ENCODE measurements at places on chromosomes 13 and 19. TPM values are rescaled to one million over a fixed set of nuclear protein-coding genes. Genes with fewer than 3 reads are reported as not detected.

DNA sequence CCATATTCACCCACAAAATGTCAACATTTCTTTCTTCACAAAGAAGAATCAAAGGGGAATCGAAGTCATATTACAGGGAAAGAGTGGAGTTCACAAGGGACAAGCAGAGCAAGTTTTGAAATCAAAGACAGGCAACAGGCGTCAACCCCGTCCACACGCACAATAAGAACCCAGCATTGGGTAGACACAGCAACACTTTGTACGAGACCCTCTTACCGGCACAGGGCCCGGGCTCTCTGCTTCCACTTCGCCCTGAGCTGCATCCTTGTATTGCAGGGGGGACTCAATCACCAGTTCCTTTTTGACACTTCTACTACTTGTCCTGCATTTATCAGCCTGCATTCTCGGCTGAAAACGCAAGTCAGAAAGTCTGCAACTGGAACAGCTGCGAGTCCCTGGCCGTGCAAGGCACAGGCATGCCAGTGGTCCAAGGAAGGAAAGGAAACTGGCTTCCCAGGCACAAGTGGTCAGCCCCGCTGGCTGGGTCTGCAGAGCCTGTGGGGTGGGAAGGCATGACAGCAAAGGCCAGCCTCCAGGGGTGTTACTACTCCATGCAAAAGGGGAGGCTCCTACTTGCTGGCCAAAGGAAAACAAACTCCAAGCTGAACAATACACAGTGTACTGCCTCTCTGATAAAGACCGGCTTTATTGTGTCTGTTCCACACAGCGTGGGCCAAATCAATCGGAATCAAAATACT lies at the start of gene DOCK9:
Gene DOCK9, minus strand, starts transcription at position 497 of the 698 bp plus-strand sequence. Its CDS starts 155 bp downstream, at position 342.
- peak; percentile 60 for DNase-seq

DNA sequence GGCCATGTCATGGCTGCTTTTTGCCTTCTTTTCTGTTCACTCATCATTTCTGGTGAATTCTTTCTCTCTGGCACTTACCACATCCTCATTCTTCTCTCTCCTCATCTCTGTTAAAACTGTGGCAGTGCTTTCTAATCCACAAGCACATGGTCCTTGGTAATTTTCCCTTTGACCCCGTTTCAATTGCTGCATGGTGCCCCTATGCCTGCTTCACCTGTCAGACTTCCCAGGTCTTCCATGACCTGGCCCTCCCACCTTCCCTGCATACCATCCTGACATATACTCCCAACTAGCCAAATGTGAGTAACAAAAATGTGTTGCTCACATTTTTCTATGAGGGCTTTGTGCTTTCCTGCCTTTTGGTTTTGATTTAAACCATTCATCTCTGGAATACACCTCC lies 286.5 kb downstream of the MTUS2 start:
- no peak for DNase-seq

GNG8 gene
- not detected for total RNA-seq

IL4I1 gene
- total RNA-seq: 1.6 TPM

DNA sequence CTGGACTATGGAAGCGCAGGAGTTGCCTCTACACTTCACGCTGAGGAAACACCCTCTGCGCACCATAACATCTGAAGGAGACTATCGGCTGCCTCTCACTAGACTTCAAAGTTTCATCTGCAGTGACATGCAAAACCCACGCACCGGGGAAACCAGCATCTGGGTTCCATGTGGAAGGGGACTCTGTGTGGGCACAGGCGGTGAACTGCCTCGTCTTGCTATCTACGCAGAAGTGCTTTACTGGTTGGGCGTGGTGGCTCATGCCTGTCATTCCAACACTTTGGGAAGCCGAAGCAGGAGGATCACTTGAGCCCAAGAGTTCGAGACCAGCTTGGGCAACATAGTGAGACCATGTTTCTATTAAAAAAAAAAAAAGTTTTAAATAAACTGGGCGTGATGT lies 116.4 kb downstream of the STK24 start:
- no peak for DNase-seq

DNA sequence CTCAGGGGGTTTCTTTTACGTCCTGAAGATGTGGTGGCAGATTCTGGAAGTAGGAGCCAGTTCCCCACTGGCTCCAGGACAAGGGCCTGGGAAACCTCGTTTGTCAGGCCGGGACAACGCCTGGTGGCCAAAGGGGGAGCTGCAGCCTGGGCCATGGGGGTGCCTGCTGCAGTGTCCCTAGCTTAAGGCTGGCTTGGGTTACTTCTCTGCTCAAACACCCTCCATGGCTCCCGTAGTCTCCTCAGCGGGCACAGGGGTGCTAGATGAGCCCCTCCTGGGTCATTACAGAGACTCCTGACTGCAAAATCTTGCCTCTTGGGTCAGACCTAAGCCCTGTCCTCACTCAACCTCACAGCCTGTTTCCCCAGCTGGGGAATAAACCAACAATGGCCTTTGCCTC lies 14.7 kb downstream of the CILP2 start:
- no peak for DNase-seq

DNA sequence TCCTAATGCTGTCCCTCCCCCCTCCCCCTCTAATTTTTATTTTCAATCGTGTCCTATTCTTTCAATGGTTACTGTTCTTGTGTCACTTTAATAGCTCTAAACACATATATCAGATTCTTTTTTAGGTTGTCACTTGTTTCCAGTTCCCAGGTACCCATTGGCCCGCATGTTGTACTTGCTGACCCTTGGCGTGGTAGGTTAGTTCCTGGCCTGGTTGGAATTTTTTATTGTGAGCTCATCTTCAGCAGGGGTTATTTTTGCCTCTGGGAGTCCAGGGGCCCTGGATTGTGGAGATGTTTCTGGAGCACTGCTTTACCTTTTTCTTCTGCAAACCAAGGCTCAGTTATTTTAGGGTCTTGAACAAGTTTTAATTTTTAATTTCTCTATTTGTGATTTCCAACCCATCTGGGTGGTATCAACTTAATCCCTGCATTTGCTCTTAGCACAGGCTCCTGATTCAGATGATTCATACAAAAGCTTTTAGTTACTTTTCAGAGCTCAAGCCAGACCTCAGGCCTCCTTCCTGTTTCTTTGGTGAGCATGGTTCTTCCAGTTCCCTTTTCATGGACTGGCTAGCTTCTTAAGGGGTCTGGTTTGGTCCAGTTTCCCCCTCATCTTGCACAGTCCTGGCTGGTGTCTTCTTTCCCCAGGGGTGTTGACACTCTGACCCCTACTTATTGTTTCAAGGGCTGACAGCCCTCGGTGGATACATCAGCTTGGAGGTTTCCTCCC lies 220.5 kb downstream of the TM9SF2 start:
- DNase-seq: no peak

KCNC3 gene
- 11.1 TPM for total RNA-seq

- no peak for DNase-seq
Measured at GRCh38 chr13:114268344-114269280, 12.8 kb upstream of the UPF3A start.

DNA sequence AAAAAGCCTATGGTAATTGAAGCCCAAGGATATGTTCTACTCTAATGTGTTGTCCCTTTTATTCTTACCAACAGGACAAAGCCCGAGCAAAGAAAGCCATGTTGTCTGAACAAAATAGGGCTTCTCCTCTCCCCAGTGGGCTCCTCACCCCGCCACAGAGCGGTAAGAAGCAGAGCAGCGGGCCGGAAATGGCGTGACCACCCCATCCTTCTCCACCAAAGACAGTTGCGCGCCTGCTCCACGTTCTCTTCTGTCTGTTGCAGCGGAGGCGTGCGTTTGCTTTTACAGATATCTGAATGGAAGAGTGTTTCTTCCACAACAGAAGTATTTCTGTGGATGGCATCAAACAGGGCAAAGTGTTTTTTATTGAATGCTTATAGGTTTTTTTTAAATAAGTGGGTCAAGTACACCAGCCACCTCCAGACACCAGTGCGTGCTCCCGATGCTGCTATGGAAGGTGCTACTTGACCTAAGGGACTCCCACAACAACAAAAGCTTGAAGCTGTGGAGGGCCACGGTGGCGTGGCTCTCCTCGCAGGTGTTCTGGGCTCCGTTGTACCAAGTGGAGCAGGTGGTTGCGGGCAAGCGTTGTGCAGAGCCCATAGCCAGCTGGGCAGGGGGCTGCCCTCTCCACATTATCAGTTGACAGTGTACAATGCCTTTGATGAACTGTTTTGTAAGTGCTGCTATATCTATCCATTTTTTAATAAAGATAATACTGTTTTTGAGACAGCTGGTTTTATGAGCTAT lies 12.0 kb downstream of the CCNE1 start:
- DNase-seq: peak; percentile 2

GRCh38 chr13:48634636-48635035 lies 19.1 kb upstream of the CYSLTR2 start:
- DNase-seq: no peak

DNA sequence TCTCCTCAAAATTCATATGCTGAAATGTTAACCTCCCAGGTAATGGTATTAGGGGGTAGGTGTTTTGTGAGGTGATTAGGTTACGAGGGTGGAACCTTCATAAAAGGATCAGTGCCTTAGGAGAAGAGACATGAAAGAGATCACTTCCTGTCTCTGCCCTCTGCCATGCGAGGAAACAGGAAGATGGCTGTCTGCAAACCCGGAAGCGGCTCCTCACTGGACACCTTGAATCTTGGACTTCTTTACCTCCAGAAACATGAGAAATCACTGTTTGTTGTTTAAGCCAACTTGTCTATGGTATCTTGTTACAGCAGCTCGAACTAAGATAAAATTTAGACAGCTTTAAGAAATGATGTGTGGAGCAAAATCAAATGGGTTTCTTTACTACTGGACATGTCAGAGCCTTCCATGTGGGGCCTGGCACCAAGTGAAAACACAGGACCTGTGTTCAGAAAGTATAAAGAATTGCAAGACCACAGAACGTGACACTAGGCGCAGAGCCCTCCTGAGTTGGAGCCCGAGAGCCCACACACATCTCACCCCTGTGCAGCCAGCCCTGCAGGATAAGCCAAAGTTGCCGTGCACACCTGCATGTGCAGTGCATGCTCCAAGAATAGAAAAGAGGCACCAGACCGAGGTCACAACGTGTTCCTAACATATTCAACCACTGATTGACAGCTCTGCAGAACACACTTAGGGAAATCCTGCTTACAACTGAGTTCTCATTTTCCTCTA lies 112.5 kb upstream of the UQCRFS1 start:
- DNase-seq: no peak
